ENCODE measurements at places on chromosomes 13 and 19.
A peak's percentile ranks its signal among the peaks of the same experiment; 100 is the strongest.

DNA sequence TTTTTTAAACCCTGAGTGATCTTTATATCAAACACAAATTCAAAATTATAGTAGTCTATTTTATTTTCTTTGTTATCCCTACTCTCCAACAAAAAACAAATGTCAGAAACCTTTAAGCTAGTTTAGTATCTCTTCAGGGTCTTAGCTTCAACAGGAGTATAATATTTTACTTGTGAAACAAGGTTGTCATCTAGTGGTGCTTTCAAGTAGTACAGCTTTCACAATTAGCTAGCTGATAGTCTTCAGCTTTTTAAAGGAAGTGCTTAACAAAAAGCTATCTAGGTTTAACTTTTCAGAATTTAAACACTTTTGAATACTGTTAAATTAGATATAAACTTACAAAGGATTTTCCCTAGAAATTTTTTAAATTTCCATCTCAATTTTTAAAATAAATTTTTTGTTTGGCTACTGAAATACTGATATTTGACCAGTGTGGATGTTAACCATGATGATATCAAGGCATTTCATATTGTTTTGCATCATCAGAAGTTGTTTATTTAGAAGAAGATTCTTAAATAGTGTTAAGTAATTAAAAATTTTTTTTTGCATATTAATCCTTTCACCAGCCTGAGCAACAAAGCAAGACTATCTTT is 34.2 kb downstream of the TDRD3 start:
- no peak for DNase-seq

- no peak for DNase-seq
These were observed 448.2 kb downstream of the KCTD12 start for GRCh38 chr13:76438050-76438449.

DNA sequence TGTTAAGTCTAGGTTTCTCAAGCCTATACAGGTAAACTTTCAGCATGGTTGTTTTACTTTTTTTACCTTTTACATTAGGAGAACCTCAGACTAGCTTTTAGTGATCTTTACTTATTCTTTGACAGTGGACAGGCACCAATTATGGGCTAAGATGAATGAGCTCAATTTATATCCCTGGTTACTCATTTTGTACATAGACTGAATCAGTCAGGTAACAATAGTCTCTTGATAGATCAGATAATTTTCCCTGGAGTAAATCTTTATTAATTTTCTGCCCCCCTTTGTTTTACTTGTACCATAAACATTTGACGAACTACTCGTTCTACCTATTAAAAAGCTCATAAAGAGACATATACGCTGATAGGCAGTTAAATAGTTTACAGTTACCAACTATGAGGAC is 22.8 kb downstream of the SPART start:
- DNase-seq: no peak

- DNase-seq: no peak
These were observed 66.7 kb downstream of the SLC7A9 start for GRCh38 chr19:32802840-32803239.

GRCh38 chr19:35216833-35217648 is 11.5 kb downstream of the FAM187B start:
- peak; percentile 53 for DNase-seq

DNA sequence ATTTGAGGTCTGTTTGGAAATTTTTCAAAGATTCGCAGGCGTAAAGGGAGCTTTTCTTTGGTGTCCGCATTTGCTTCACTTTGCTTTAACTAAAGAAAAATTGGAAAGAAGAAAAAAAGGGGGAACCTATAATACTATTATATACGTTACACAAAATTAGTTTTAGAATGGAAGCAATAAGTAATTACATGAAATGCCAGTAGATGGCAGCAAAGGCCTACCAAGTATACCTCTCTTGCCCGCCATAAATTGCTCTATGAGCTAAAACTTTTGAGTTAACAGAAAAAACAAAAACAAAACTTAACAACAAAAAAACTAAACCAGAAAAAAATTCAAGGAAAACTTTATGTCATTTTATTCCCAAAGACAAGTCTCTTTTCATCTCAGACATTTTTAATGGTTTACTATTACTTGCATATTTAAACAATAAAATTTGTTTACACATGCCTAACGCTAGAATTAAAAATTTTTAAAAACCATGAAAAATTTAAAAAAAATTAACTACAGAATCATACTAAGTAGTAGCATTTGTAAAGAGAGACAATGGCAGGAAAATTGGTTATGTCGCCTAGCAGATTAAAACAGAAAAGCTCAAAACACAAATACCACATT is 271.4 kb downstream of the NALCN start:
- no peak for DNase-seq

DNA sequence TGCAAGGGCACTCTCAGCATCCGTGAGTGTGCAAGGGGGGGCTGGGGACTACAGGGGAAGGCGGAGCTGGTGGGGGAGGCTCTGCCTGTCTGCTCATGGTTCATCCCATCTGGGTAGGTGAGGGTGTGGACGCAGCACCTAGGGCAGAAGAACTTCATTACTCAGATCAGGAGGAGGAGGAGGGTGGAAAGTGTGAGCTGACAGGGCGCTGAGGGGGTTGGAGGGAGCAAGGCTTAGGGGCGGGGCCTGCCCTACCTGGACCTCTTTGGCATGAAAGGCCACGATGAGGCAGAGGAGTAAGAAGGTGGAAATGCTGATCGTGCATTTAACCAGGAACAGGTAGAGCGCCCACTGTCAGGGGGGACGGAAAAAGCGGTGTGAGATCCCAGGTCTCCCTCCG is 4.5 kb downstream of the KCNN4 start:
- DNase-seq: peak; percentile 79

DNA sequence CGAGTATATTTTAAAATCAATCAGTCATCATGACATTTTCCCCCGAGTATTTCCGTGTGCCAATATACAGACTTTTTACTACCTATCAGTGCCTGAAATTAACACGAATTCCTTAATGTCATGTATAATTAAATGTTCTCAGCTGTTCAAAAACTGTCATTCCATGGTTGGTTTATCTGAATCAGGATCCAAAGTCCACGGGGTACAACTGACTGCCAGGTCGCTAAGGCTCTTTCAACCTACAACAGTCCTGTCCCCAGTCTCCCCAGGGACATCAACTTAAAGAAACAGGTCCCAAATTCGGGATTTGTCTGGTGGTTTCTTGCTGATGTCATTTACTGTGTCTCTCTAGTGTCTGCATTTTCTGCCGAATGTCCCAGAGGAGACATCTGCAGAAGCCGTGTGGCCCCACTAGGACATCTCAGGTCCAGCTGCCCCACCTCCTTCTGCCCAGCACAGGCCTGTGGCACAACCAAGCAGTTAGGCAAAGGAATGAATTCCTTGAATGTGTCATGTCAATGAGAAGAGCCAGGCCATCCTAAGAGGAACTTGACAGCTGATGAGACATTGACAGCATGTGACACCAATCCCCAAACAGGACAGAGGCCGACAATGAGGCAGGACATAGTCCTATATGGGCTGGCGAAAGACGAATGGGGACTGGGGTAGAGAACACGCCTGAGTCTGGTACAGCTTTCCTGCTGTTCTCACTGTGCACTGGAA is 109.5 kb downstream of the STK24 start:
- DNase-seq: no peak

DNA sequence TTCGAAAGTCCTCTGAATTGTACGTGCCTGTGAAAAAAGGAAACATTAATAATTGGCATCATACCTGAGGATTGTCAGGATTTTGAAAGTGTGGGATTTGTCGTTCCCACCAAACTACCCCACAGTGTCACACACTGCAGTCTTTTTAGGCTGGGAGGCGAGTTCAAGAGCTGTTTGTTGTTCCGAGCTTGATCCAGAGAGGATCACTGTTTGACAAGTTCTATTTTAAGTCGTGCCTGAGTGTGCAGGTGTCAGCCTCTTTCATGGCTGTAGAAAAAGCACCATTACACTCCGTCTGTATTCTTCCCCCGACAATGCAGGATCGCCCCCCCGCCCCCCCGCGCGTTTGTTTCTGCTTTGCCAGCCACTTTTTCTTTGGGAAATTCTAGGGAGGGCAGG is 635 bp upstream of the NBEA start:
- DNase-seq: no peak

- DNase-seq: no peak
These were observed 1.3 kb upstream of the PTOV1 start for GRCh38 chr19:49849433-49850220.

DNA sequence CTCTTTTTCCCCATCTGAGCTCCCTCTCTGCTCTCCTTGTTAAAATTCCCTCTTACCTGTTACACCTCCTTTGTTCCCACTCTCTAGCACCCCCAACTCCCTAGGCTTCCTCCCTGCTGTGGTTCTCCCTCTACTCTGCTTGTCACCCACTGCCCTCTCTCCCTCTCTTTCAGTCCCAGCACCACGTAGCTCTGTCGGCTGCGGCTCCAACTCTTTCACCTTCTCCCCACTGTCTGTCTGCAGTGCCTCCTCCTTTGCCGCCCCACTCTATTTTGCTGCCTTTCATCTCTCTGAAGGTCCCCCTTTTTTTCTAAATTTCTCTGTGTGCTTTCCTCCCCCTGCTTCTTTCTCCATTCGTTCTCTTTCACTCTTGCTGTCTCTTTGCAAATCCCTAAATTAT is 1.1 kb downstream of the ZNF836 start:
- no peak for DNase-seq

DNA sequence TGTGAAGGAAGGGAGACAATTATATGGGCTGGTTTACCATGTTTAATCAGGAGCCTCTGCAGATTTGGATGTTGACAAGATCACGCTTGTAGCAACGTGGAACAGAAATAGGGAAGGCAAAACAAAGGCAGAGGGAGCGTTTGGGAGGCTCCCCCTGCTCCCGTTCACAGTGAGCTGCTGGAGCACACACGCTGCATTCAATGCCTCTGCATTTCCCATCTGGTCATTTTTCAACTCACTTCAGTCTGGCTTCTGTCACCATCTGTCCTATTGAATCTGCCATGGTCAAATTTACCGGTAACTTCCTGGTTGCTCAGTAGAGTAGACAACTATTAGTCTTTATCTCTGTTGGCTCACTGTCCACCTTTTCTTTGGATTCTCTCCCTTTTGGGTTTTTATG is 91.0 kb downstream of the NHLRC3 start:
- DNase-seq: no peak

DNA sequence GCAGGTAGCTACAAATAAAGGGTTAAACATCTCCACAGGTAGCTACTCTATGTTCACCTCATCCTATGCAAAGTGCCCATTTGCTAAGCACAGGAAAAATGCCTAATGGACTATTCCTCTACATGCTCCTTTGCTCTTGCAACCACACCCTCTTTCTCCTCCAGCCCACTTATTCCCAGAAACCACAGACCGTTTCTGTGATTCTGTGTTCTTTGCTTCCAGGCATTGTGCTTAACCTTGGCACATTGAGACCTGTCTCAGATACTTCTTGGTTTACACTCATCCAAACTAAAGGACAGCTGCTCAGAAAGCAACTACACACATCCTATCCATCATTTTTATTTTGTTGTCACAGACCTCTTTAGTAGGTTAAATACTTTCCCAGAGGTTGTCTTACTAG is 785.0 kb upstream of the MIR17HG start:
- DNase-seq: no peak

- DNase-seq: no peak
These were observed 278.3 kb downstream of the UQCRFS1 start for GRCh38 chr19:28934631-28935030.

DNA sequence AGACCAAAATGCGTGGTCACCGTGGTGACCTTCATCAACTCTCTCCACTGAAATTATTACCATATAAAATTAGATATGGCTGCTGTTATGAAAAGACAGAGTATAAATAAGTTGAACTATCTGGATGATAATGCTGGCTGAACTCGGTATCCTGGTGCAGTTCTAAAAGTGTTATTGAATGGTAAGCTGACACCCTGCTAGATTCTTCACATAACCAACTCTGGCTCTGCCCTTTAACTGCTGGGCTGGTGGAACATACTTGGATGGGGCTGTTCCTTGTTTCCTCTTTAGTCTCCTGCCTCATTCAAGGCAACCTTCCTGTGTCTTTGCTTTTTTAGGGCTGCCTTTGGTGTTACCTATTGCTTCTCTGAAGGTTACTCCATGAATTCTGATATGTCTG is 106.9 kb downstream of the FGF9 start:
- no peak for DNase-seq

DNA sequence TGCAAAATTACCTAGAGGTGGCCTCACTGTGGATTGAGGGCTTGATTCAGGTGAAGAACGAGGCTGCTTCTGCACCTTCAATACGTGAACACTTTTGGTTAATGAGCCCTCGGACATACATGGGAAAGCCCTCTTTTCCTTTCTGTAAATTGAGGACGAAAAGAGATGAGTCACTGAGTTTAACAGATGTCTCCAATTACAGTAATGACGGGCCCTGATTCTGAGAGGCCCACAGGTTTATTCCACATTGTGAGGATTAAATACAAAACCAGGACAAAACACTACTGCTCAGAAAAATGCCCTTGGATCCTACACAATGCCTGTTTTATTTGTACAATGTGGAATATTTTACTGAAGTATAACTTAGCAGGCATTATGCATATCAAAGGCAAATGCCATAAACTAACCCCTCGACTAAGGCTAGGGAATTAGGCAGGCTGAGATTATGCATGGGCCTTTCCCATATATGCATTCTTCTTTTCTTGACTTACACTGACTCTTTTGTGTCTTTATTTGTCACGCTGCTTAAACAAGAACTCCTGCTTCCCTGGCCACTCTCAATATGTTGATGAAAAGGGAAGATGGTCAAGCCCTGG is 819.9 kb downstream of the OLFM4 start:
- DNase-seq: no peak

- no peak for DNase-seq
These were observed 11.5 kb upstream of the COLGALT1 start for GRCh38 chr19:17543986-17544385.

DNA sequence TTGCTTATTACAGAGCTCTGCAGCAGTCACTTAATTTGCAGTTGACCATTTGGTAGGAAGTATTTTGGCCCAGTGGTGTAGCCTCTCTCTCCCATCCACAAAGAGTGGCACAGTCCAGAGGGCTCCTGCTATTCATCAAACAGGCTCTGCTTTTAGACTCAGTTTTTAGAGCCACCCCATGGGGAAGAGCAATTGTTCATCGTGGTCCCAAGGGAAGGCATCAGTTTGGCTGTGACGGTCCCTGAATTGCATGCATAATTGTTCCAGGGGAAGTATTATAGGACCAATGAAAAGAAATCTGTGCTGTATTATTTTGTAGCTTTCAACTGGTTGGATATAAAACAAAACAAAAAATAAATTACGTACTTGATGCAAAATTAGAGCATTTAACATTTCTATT is 799.0 kb downstream of the DACH1 start:
- no peak for DNase-seq

DNA sequence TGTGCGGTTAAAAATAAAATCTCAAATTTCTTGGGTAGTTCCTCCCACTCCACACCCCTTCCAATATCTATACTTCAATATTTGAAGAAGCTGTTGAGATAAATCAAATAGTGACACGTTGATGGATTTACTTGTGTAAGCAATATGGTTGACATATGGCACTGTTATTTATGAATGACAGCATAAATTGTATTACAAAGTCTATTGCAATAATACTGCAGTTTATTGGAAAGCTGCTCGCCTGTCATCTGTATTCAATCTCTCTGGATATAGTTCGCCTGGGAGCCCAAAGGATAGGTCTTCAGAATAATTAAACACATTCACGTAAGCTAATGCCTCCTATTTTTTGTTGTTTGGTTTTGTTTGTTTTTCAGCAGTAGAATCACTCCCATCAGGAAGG is 5.0 kb upstream of the ZIC5 start:
- no peak for DNase-seq

All from stimulated activated naive CD8-positive, alpha-beta T cell treated with anti-CD3 and anti-CD28 coated beads, Interleukin-15, Interleukin-2, amounts not matched to agents 100 U/mL and 50 U/mL, for 24 hours (primary cell).